Esophagus squamous epithelium (tissue), 5 donors: ENCODE measurements at places on chromosomes 5 and 9.

DNA sequence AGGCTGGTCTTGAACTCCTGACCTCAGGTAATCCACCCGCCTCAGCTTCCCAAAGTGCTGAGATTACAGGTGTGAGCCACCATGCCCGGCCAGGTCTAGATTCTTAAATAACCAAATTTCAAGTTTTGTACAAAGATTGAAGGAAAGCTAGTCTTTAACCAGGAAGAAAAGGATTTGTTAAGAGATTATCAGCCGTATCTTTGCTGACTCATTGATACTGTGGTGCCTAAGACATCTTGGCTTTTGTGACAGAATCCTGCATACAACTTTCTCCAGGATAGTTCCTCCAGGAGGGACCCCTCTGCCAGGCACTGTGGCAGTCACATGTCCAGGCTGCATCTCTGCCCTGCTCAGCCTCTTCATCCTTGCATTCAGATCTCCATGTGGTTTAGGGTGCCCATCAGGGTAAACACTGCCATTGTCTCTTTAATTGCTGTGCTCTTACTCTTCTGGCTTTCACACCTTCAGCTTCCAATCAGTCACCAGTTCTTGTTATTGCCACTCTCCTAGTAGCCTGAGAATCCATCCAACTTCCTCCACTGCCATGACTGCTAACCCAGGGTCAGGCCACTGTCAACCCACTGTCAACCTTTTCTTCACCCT is 10.0 kb downstream of the MAP3K1 start:
- DNase-seq, result no peak

DNA sequence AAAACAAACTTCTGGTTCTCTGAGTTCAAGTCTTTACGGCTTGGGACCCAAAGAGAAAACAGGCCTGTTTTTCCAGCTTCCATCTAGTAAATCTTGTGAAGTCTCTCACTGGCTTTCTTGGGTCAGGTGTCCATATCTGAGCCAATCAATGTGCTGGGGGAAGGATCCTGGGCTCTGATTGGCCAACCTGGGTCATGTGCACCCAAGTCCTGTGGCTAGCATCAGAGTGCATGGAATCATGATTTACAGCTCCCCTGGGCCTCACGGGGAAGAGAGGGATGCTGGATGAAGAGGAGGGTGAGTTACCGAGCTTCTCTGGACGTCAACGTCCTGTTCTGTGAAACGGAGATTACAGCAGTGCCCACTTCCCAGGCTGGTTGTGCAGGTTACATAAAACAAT is 19.4 kb downstream of the CXCL14 start:
- no peak for DNase-seq

- no peak for DNase-seq
Measured at GRCh38 chr5:159727167-159727566, 189.1 kb upstream of the ADRA1B start.

DNA sequence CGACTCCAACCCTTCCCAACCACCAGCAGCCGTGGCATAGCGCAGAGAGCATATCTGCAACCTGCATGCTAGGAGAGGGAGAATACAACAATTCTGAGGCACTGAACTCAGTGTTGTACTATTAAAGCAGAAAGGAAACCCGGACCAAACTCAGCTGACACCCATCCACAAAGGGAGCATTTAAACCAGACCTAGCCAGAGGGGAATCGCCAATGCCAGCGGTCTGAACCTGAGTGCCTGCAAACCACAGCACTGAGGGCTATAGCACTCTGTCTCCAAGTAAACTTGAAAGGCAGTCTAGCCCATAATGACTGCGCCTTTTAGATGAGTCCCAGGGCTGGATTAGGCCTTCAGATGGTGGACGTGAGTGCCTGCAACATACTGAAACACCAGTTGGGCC is 494.4 kb upstream of the PTPRD start:
- no peak for DNase-seq

DNA sequence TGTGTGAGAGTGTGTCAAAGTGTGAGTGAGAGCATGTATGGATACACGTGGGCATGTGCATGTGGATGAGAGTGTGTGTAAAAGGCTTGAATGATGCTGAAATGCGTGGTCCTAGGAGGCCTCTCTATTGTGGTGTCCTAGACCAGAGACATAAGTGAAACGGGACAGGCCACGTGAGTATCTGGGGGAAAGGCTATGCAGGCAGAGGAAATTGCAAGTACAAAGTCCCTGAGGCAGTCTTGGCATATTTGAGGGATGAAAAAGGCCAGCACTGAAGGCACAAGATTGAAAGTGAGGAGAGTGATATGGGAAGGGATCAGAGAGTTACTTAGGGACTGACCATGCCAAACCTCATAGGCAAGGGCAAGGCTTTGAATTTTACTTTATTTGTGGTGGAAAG is 67.2 kb upstream of the CCDC152 start:
- DNase-seq, result no peak
